GM20000 (cell line): ENCODE measurements at places on chromosomes 6 and 20.

GRCh38 chr20:5835321-5835821, 85.2 kb downstream of the SHLD1 start:
- DNase-seq: no peak

DNA sequence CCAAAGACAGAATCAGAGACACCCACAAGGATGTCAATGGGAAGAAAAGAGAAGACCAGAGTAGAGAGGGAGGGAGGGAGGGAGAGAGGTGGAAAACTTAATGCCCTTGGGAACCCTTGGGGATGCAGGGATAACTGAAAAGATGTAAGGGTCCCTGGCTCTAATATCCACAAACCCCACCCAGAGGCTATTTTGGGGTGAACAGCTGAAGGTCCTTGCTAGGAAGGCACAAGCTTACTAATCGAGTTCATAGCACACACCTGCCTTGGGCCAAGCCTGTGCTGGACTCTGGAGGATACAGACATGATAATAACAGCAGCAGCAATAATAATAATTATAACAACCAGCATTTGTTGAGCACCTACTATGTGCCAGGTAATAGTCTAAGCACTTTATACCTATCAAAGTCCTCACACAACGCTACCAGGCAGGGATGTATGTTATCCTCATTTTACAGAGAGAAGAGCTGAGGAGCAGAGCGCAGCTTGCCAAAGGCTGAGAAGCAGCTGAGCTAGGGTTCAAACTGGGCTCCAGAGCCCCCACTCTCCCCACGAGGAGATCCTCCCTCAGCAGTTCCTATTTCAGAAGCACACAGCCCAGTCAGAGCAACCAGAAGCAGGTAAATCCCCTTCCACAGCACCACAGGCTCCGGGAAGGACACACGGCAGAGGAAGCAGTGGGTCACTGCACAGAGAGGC, 174.2 kb downstream of the ANKRD60 start:
- no peak for DNase-seq

DNA sequence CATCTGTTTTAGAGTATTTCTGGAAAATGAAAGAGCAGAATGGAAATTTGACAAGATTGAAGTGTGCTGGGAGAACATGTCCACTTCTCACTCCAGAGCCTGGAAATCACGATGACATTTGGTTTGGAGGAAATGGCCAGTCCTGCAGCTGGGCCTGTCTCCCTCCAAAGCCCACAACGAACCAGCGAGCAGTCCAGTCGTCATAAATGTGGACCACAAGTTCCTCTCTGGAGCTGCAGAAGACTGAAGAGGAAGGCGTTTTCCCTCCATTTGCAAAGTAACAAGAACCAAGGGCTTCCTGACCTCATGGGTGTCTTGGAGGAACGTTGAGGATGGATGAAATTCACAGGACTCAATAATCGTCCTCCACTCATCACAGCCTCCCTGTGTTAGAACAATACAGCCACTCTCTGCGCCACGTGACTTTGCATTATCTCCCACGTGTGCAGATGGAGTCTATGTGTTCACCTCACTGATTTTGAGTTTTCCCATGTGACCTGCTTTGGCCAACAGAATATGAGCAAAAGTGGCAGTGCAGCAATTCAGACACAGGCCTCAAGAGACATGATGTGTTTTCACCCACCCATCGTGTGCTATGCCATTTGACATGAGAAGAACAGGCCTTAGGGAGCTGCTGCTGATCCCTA, 9.1 kb upstream of the SPATS1 start:
- DNase-seq: no peak

DNA sequence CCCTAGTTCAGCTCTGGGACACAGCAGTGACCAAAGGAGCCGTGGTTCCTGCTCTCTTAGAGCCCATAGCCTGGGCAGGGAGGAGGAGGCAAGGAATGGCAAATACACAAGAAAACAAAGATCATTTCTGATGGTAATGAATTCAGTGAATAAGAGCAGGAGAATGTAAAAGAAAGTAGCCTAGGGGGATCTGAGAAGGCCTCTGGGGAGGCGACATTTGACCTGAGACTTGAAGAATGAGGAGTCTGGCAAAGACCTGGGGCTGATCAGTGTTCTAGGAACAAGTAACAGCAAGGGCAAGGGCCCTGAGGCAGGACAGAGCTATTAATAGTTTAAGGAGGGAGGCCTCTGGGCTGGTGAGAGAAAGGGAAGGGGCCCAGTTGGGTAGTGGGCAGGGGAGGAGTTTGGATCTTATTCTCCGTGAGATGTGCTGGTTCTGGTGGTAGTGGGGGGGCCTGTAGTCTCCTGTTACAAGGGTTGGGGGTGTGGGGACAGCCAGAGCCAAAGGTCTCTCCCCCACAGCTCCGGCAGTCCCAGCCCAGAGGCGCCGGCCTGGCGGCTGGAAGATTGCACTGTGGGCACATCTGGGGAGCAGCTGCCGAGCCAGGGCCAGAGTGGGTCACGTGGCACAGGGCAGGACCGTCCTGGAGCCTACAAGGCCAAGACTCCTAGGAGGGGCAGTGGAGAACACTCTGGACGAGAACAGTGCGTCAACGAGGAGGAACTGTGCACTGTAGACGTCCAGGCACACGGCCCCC, 9.3 kb upstream of the ID1 start:
- DNase-seq: no peak

- DNase-seq: no peak
These were observed 133.0 kb downstream of the PAK5 start for GRCh38 chr20:9705722-9706476.
